Stimulated activated CD8-positive, alpha-beta memory T cell treated with anti-CD3 and anti-CD28 coated beads, Interleukin-7, amount 100 ng/mL, for 1 hour (primary cell): ENCODE measurements at places on chromosomes 4 and X.

GRCh38 chrX:30278365-30278764 is 30.8 kb downstream of the NR0B1 start:
- DNase-seq, result no peak

DNA sequence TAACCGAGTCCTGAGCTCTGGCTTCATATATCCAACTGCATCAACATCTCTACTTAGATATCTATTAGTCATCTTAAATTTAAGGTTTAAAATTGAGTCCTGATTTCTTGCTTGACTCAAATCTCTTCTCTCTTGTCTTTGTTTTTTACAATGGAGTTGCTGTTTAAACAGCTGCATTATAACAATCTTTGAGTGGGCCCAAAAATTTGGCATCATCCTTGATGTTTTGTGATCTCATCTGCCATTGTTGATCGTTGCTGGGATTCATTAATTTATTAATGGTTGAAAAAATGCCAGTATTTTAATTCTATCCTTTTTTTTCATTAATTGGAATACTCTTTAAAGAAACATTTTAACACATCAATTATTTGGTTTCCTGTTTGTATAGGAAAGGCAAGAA is 82.2 kb downstream of the STIM2 start:
- DNase-seq, result no peak

DNA sequence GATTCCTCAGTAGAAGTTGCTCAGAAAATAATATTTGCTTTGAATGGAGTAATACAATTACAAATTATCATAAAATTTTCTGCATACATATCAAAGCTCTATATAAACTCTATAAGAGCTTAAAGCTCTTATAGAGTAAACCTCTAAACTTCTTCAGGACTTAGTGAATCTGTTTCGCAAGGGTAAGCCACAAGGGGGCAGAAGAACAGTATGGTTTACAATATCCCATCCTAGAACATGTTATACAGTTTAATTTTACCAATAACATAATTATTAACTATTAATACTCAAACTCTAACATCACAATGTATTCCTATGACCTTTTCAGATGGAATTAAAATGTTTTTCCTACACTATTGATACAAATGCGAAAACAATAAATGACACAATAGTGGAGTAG is 33.8 kb upstream of the SPANXN1 start:
- no peak for DNase-seq

DNA sequence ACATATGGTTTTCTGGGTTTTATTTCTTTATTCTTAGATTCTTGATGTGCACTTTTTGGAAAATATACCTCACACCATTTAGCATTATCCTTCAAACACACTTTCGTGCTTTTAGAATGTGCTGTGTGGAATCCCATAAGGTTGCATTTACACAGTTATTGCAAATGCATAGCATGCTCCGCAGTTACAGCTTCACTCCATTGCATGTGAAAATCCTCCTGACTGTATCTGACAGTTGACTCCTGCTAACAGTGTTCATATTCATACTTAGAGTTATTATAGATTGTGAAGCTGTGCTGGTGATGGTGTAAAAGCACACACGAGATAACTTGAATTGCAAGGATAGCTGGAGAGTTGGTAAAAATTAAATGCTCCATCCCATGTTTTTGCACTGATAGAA is 811.5 kb upstream of the TENM3 start:
- DNase-seq, result no peak

GRCh38 chrX:41481264-41482109 is 34.3 kb downstream of the NYX start:
- no peak for DNase-seq

DNA sequence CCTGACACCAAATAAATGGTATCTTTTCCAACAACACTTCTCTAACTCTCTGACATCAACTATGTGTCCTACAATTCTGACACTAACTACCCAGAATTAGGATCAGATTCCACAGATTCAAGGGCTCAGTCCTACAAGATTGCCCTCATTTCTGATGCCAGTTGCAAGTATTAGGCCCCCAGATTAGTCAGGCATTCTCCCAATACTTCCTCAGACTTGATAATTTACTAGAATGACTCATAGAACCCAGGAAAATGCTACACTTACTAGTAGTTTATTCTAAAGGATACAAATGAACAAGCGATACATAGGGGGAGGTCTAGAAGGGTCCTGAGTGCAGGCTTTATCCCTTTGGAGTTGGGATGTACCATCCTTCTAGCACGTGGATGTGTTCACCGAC is 8.5 kb downstream of the TIGD2 start:
- no peak for DNase-seq
